ENCODE measurements at places on chromosomes 12 and 14.

GRCh38 chr12:38713294-38713693 lies 192.1 kb downstream of the CPNE8 start:
- DNase-seq: no peak

DNA sequence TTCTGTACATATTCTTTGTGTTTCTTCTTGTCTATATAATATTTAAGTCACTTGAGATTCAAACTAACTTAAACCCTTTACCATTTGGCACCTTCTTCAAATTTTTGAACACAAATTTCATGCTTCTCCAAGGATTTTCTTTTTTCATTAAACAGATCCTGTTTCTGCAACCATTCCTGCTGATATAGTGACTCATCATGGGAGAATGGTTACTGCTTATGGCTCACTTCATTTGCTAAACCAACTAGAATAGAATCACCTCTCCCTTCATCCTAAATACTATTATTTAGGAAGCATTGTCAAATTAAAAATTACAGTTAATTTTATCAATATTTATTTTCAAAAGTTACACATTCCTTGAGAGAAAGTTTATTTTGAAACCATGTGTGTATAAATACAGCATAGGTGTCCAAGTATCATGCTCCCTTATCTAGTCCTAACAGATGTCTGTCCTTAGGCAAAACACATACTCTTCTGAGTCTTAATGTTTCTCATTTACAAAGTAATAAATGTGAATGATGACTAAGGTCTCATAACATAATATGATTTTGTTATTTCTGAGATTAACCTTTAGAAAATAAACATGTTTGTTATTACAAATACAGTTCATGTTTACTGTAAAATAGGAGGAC lies 40.7 kb downstream of the PLCZ1 start:
- DNase-seq: no peak

DNA sequence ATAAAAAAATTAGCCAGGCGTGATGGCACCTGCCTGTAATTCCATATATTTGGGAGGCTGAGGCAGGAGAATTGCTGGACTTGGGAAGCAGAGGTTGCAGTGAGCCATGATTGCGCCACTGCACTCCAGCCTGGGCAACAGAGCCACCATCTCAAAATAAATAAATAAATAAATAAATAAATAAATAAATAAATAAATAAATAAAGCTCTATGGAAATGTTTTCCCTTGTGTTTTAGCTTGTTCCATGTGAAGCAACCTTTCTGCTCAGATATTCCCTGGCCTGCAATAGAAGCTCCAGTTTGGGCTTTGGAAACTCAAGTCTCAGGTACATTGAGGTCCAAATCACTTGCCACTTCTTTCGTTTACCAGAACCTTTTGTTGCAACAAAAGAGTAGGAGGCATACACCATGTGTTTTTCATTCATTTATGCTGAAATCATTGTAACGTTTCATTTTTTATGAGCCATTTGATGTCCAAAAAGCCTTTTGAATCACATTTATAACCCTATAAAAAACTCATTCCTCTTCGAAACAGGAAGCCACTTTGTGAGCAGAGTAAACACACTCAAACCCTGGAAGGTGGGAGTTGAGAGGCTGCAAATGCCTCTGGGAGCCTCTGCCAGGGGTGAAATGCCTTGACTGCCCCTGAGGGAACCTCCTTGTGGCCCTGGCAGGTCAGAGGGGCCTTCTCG lies 376.6 kb upstream of the TBX3 start:
- no peak for DNase-seq

- DNase-seq: no peak
These were observed 52.7 kb upstream of the LMO3 start for GRCh38 chr12:16658699-16659098.

DNA sequence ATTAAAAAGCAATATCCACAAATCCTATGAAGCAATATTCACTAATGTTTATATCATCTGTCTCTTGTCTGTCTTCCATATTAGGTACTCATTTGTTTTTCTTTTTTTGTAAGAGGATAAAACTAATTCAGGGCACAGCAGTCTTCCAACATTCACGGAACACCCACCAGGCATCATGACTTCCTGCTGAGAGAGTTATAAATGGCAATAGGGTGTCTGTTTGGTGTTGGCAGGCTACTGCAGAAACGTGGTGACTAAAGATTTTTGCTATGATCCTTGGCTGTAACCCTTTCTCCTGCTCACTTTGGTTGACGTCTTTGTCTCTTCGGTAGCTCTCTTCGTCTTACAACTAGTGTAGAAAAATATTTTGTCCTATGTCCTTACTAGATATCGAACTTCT lies 860.6 kb upstream of the MGAT4C start:
- no peak for DNase-seq

DNA sequence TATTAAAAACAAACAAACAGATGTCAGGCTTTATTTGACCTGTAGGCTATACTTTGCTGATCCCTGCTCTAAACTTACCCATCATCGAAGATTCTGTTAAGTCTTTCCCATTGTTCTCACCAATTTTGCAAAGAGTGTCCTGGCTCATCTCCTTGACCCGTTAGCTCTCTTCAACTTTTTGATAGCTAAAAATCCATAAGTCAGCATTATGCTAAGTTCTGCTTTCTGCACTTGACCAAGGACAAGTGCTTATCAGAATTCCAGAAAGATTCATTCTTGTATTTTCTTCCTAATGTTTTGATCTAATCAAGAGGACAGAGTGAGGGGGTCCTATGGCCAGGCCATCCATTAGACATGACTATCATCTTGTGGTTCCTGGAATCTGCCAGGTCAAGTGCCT lies 503.5 kb downstream of the FUT8 start:
- no peak for DNase-seq

DNA sequence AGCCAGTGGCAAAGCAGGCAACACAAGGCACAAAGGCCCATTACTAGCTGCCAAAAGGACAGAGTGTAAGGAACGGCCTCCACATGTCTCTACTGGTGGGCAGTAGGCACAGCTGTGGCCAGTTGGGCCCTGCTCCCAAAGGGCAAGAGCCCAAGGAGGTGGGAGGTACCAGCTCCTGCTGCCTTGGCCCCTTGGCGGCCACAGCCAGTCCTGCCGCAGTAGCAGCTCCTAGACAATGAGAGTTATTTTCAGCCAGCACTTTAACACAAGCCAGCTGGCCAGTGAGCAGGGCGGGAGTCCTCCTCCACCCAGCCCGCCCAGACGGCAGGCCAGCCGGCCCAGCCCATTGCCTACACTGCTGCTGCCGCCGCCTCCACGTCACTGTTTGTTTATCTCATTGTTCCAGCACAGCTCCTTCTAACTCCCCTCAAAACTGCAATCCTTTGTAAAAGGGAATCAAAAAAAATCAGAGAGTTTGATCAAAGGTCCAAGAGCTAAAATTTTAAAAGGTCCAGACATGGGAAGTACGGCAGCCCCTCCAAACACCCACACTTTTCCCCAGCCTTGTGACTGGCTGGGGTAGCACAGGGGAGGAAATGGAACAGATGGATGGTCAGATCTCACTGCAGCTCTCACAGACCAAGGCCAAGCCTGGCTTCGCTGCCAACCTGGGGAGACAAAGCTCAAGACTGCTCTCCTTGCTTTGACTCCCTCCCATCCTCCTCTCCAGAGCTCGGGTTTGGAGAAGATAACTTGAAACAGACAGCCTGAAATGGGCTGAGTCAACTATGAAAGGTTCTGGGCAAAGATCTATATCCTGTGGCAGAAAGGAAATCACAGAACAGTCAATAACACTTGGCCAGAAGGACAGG lies 33.5 kb downstream of the FMNL3 start:
- DNase-seq: no peak

Measured in NAMALWA (cell line).